GM13977 (cell line): ENCODE measurements at places on chromosomes 5 and 9.

- DNase-seq, result no peak
These were observed 85.0 kb upstream of the IRX4 start for GRCh38 chr5:1967736-1968135.

DNA sequence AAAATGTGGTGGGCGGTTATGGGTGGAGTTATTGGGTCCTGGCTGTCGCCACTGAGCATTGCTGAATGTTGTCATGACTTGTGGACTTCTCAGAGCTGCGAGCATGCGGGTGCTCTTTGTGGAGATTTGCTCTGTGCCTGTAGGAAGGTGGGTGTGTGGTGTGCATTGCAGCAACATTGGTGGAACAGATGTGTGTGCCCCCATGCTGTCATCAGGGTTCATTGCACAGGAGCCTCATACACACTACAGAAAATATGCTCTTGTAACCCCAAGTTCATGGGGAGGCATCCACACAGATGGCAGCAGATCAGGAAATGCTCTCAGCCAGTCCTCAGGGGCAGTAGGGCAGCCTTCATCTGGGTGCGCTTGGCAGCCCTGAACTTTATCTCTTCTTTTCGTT, 55.9 kb upstream of the PHF2 start:
- DNase-seq, result no peak

DNA sequence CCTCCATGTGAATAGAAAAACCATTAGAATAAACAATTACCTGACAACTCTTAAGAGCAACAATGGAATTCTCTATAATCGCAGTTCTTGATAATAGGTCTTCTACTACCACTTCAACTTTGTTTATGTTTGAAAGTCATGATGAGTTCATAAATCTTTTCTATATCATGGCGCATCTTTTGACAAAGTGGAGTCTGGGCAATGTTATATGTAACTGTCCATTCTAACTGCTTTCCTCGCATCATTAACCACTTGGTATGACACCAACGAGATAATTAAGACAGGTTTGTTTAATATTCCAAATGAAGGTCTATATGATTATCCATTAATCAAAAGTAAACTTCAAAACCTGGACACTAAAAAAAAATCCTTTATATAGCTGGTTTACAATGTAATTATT, 272.0 kb downstream of the DENND1A start:
- no peak for DNase-seq

GRCh38 chr5:19554524-19554923, 433.5 kb downstream of the CDH18 start:
- no peak for DNase-seq

GRCh38 chr9:85522459-85523092, 219.2 kb downstream of the AGTPBP1 start:
- DNase-seq, result peak; percentile 50

DNA sequence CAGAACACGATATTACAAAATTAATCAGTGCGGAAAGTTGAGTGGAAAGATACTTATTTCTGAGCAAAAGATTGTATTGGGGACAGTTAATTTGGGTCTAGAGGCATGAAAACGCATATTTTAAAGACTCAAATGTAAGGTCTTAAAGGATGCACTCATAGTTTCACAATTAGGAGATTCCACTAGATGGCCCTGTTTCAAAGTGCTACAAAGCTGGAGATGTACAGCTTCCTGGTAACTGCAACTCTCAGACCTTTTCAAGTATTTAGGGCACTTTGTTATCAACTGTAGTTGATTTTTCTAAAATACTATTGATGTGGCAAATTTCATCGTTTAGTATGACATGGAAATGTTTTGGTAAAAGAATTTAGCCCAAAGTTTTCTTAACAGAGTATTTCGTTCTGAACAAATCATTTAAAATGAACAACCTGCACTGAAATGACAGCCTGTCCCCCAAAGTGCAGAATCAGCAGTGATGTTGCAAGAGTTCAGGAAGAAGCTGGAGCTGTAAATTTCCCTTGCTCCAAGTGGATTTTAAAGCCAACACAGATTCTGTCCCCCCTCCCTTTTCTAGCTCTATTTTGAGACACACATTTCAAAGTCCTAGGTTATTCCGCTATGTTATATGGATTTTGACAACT, 16.2 kb upstream of the NDUFB6 start:
- peak; percentile 54 for DNase-seq

- no peak for DNase-seq
These were observed 81.8 kb downstream of the GDNF start for GRCh38 chr5:37757980-37758582.

DNA sequence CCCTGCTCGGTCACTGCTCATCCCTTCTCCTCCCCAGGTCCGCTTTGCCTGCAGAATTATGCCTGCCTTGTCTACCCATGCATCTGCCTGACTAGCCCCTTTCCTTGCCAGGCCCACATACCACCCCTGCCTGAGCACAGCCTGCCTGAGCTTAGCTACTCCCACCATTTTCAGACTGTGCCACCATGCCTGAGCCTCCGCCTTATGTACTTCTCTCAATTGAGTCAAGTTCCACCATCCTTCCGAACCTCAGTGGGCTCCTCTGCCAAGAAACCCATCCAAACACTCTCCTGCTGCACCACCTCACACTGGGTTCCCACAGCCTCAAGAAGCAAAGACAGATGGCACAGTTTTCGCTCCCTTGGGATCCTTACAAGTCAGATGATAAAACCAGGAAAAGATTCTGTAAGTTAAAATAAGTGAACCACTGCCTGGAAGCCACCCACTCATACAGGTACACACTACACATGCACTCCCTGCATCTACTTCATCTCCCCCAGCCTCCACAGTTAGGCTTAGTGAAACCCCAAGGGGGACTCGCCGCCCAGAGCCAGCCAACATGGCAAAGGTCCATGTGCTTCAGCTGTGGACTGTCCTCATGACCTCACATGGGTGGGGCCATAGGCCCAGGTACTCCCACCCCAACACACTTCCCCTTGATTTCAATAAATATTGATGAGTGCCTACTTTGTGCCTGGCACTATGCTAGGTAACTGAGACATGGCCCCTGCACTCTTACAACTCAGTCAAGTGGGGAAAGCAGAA, 23.1 kb downstream of the P4HA2 start:
- DNase-seq, result no peak

- DNase-seq, result no peak
These were observed 551.9 kb downstream of the BNC2 start for GRCh38 chr9:16318516-16319060.

GRCh38 chr5:57334475-57334874, 148.1 kb downstream of the ACTBL2 start:
- no peak for DNase-seq

- no peak for DNase-seq
These were observed 75.3 kb downstream of the TRIO start for GRCh38 chr5:14218480-14218879.

GRCh38 chr9:131739959-131740648, at the start of gene RAPGEF1:
RAPGEF1 (minus strand) TSS chr9:131740076; CDS start chr9:131739830, 246 bp downstream.
- peak; percentile 89 for DNase-seq

- DNase-seq, result no peak
These were observed 192.4 kb downstream of the SEMA6A start for GRCh38 chr5:116382032-116382873.

DNA sequence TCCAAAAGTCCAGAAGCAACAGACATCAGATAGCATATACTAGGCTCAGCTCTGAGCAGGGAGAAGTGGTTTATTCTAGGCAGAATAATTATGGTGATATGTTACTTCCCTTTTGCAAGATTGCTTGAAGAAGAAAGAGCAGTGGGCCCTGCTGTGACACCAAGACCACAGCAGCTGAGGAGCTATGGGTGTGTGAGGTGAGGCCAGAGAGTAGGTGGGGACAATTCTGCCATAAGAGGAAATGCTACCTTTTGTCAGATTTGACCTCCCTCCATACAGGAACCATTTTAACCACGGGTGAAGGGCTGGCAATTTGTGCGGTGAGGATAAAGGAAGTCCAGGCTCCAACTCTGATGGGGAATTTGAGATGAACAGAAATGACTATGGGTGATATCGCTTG, 51.3 kb downstream of the TNFSF15 start:
- peak; percentile 48 for DNase-seq

DNA sequence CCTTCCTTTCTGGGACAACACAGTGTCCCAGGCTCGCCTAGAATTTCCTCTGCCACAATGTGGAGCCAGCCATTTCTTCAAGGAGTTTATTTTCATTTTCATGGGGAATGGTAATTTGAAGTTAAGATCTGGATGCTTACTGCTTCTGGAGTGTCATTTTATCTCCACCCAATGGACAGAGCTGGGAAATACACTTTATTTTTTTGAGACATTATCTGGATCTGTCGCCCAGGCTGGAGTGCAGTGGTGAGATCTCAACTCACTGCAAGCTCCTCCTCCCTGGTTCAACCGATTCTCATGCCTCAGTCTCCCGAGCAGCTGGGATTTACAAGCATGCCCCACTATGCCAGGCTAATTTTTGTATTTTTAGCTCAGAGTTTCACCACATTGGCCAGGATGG, 12.7 kb upstream of the THG1L start:
- DNase-seq, result peak; percentile 31

- no peak for DNase-seq
These were observed 6.8 kb upstream of the FEM1C start for GRCh38 chr5:115551415-115551814.

DNA sequence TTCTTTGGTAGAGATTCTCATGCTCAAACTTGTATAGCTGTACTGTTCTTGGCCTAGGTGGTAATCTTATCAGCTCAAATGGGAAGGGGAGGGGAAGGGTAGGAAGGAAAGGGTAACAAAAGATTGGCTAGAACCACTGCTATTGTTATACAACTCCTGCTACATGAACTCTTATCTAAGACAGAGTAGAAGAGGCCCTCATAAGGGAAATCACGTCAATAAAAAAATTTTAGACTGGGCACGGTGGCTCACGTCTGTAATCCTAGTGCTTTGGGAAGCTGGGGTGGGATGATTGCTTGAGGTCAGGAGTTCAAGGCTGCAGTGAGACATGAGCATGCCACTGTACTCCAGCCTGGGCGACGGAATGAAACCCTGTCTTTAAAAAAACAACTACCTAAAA, 15.9 kb downstream of the STOM start:
- DNase-seq, result no peak

DNA sequence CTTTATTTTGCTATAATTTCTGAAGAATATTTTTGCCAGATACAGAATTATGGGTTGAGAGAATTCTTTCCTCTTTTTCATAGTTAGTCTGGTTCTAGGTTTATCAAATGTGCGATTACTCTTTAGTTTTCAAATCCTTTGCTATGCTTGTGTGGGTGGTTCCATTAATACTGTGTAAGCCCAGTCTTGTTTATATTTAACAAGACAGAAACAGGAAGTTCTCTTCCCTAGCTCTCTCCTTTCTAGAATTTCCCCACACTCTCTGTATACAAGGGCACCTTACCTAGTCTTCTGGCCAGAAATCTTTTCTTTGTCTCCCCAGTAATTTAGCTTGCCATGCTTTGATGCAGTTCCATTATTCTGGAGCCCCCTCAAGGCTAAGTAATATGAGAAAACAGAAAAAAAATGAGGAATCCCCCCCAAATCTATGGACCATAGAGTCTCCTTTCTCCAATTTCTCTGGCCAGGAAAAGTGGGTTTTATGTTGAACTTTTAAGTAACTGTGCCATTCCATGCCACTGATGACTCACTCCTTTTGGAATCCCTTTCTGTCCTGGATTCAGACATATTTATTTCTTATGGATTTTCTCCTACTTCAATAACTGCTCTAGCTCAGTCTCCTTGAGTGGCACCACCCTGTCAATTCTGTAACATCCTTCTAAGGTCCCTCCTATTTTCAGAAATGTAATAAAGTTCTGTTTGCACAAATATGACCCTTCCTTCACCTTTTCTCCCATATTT, 1714.1 kb downstream of the EFNA5 start:
- DNase-seq, result no peak

DNA sequence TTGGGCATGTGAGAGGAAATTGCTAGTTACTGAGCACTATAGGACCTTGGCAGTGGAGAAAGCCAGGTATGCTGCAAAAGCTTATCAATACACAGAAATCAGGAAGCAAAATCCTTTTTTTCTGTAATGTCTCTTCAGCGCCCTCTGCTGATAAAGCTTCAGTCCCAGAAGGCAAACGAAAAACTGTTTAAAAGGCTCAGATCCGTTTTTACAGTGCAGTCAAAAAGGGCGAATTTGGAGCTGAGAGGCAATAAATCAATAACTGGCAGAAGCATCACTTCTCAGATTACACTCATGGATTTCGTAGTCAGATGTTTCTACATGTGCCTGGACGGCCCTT, 1.1 kb upstream of the MAN2A1 start:
- peak; percentile 18 for DNase-seq

DNA sequence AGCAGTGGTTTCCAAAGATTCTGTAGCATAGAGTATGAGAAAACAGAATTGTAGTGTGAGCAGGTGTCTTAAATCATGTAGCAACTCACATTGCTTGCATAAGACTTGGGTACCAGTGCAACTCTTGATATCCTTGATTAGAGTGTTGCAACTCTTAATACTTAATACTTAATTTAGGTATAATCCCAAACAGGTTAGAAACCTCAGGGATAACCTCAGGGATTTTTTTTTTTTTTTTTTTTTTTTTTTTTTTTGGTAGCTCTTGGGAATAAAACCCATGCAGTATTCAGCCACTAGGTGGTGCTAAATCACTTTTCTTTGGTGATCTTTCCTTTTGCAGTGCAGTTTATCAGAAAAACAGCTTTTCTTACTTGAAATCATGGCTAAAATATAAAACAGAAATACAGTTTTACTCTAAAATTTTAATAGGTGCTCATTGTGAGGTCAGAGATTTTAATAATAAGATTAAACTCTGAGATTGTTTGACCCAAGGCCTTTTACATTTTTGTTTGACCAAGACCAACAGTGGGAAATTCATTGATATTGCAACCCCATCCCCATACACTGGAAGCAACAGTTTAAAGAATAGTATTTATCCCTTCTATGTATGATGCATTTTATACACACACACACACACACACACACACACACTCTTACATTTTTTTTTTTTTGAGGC, 55.3 kb downstream of the ERAP1 start:
- peak; percentile 30 for DNase-seq

DNA sequence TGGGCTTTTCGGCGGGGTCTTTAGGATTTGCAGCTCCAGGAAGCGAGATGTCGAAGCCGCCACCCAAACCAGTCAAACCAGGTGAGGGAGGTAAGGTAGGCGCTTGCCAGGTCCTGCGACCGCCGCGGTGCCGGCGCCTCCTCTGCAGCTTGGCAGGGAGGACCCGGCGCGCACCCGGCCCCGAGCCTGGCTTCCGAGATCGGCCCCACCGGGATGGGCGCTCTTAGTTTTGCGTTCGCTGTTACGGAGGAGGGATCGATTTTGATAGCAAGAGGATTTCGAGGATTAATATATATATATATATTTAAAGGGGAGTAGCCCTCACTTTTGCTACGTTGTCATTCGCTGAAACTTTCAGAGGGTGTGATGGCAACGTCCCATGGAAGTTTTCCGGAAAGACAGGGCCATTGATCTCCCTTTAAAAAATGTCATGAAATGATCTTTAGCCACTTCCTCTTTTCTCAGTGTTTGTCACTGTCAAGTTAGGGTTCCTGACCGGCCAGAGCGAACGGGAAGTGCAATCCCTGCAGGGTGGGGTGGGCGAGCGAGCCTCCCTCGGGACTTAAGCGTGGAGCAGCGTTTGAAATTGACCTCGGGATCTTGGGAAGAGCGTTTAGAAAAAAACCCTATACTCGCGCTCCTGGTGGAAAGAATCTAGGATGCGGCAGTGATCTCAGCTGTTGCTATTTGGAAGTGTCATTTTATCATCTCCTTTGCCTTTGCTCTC, 495 bp downstream of the OSTF1 start:
- peak; percentile 57 for DNase-seq
